ENCODE measurements at places on chromosomes 2 and 18. TPM values are rescaled to one million over a fixed set of nuclear protein-coding genes. Genes with fewer than 3 reads are reported as not detected.

DNA sequence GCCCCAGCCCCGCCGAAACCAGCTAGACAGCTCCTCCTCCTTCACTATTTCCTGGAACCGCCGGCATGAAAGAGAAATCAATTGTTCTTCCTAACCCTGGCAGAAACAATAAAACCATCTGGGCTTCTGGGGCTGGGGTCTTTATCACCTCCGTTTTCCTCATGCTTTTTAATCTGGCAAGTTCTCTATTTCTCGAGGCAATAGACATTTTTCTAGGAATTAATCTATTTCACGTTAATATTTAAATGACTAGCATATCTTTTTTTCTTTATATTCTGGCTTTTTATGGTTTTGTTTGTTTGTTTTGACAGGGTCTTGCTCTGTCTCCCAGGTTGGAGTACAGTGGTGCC is 1.4 kb upstream of the KIF1A start:
- H3K4me1 ChIP-seq, result peaks cover 10% of the 10 kb centered on the region
- H3K27ac ChIP-seq, result no peak overlapping the region
- H3K4me3 ChIP-seq, result peak overlapping the region; percentile 30
- DNase-seq, result no peak
- no peaks in the 10 kb centered on the region for H3K36me3 ChIP-seq

DNA sequence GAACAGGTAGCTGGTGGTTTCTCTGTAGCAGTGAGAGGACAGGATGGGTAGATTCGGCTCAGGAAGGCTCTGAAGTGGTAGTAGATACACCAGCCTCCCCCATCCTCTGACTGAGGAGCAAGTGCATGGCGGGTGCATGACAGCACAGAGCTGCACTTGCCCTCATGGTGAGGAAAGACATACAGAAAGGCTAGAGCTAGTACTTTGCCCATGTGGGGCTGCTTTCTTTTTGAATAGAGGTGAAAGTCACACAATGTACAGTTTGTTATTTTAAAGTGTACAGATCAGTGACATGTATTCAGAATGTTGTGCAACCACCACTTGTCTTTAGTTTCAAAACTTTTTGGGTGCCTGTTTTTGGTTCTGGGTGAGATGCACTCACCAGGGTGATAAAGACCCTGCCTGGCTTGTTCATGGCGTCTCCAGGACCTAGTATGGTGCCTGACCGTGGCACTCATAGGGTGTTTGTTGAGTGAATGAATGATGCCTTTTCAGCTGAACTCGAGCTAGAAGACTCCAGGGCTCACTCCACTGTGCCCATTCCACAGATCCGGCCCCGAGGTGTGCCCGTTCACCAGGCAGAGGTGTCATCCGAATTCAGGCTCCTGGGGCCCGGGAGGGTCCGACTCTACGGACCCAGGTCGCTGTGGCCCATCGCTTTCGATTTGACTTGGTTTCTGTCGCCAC is 421 bp upstream of the VAMP5 start:
- peak overlapping the region; percentile 86 for H3K27ac ChIP-seq
- H3K4me3 ChIP-seq, result peak overlapping the region; percentile 90
- peak; percentile 51 for DNase-seq
- H3K36me3 ChIP-seq, result peaks cover 8% of the 10 kb centered on the region
- H3K27me3 ChIP-seq, result no peaks in the 10 kb centered on the region

DNA sequence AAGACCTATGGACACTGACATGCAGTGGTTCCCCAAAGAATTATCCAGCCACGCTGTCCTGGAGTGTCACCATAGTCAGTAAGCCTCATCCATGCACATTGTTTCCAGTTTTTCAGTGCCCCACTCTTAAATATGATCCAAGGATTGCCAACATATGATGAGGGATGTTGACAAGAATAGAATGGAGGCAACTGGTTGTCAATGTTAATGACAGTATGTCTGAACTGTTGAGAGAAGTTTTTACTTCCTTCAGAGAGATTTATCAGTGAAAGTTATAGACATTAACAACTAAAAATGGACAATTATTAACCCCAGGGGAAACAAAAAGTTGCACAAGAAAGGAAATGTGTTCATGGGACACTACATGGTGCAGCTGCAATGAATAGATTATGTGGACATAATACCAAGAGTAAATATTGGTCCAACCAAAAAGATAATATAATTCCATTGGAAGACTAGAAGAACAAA is 69.9 kb downstream of the CYP26B1 start:
- no peaks in the 10 kb centered on the region for H3K4me1 ChIP-seq
- peaks cover 3% of the 10 kb centered on the region for H3K36me3 ChIP-seq
- peaks cover 2% of the 10 kb centered on the region for H3K27me3 ChIP-seq
- H3K27ac ChIP-seq, result no peak overlapping the region
- DNase-seq, result no peak

DNA sequence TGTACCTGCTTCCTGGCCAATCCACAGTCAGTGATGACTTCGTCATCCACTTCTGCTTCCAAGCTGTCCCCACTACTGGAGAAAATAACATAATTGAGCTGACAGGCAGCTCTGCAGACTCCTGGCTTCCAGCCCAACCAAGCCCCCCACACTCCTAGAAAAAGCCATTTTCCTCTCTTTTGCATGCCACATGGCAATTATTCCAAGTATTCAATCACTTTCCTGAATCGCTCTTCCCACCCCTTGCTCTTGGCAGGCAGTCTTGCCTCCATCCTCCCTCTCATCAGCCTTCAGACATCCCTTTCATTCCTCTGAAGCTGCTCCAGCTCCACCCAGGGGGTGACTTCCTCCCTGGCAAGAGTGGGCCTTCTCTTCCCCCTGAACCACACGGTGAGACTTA is 14.3 kb upstream of the ST8SIA5 start:
- no peak overlapping the region for H3K27ac ChIP-seq
- H3K27me3 ChIP-seq, result peaks cover 2% of the 10 kb centered on the region
- peaks cover 5% of the 10 kb centered on the region for H3K4me1 ChIP-seq
- no peaks in the 10 kb centered on the region for H3K36me3 ChIP-seq
- H3K4me3 ChIP-seq, result no peak overlapping the region

STK39 gene
- polyA plus RNA-seq, result 11.5 TPM

LRP1B gene
- not detected for polyA plus RNA-seq

GRCh38 chr18:54835944-54836343 is 7.7 kb downstream of the RAB27B start:
- H3K27ac ChIP-seq, result peak overlapping the region; percentile 36
- peaks cover 10% of the 10 kb centered on the region for H3K36me3 ChIP-seq
- H3K27me3 ChIP-seq, result no peaks in the 10 kb centered on the region
- H3K4me1 ChIP-seq, result peaks cover 87% of the 10 kb centered on the region

GRCh38 chr2:173059971-173060461 is 15.6 kb upstream of the MAP3K20 start:
- no peaks in the 10 kb centered on the region for H3K36me3 ChIP-seq
- no peak overlapping the region for H3K27ac ChIP-seq
- H3K27me3 ChIP-seq, result peaks cover 3% of the 10 kb centered on the region
- H3K4me1 ChIP-seq, result no peaks in the 10 kb centered on the region
- no peak for DNase-seq
- H3K4me3 ChIP-seq, result no peak overlapping the region

All from immature natural killer cell (primary cell).